ENCODE measurements at places on chromosomes 13 and 19. TPM values are rescaled to one million over a fixed set of nuclear protein-coding genes. Genes with fewer than 3 reads are reported as not detected.
A peak's percentile ranks its signal among the peaks of the same experiment; 100 is the strongest.

Gene MUC16
- total RNA-seq: not detected

Gene NAXD
- 28.0 TPM for total RNA-seq

Gene PABPC3
- total RNA-seq: 0.05 TPM

Gene WDR87
- not detected for total RNA-seq

DNA sequence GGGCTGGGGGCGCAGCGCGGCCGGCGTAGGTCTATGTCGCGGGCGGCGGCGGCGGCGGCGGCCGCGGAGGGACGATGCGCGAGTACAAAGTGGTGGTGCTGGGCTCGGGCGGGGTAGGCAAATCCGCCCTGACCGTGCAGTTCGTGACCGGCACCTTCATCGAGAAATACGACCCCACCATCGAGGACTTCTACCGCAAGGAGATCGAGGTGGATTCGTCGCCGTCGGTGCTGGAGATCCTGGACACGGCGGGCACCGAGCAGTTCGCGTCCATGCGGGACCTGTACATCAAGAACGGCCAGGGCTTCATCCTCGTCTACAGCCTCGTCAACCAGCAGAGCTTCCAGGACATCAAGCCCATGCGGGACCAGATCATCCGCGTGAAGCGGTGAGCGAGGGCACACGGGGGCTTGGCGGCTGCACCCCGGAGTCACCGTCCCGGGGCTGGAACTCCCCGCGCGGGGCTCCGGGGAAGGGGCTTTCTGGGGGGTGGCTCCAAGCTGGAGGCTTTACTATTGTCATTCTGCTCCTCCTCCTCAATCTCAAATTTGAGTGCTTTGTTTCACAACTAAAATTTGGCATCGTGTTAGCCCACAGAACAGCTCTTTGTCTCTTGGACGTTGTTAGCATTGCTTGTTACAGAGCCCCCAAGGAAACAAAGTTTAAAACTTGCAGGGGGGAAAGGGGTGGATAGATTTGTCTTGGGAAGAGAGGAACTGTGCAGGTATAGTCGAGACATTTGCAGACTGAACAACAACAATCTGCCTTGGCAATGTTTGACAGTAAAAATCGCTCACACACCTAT lies 630 bp downstream of the RAP2A start:
- peak overlapping the region; percentile 100 for H3K27ac ChIP-seq
- peak overlapping the region; percentile 95 for H3K4me3 ChIP-seq
- H3K4me1 ChIP-seq: peaks cover 68% of the 10 kb centered on the region

DNA sequence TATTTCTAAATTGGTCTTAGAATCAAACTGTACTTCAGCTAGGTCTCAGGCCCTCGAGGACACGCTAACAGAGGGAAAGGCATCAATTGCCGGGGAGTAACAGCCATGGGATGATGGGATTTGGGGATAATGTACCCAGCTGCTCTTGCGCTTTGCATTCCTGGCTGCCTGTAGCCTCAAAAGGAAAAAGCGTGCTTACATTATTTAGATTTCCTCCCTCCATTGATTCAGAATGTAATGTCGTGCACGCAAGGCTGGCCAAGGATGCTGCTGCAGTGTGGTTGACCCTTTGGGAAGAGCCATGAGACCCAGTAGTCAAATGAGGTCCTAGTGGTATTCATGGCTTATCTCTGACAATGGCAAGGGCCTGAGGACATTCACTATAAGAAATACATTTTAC lies 95.1 kb downstream of the SLC7A1 start:
- DNase-seq: no peak
- no peak overlapping the region for H3K4me3 ChIP-seq
- H3K27me3 ChIP-seq: peaks cover 8% of the 10 kb centered on the region
- H3K27ac ChIP-seq: no peak overlapping the region
- peaks cover 21% of the 10 kb centered on the region for H3K4me1 ChIP-seq
- peaks cover 40% of the 10 kb centered on the region for H3K36me3 ChIP-seq

DNA sequence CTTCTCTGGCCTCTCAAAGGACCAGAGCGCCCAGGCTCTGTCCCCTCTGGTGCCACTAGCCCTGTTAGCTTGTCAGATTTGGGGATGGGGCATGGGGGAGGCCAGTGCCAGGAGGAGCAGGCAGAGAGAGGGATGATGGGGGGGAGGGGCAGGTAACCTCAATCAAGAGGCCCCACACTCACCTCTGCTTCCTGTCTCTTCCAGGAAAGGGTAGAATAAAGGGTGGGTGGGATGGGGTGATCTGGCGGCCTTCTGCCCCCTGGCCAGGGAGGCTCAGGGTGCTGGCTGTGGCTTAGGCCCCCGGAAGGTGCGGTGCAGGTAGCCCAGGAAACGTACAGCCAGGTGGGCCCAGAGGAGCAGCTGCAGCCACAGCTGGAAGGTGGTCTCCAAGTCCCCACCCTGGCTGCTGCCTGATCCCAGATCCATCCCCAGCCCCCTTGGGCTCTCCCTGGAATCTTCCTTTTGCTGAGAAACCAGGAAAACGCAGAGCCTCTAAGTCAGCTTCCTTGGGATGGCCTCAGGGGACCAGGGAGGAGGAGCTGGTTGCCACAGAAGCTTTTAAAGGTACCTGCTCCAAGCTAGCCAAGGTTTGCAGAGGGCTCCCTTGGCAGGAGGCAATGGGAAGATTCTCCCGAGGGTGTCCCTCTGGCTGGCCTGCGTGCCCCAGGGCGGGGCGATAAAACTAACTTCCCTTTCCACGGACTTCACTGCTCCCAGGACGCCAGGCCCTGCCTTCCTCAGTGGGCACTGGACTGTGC lies 5.3 kb downstream of the PRKACA start:
- H3K36me3 ChIP-seq: no peaks in the 10 kb centered on the region
- peak; percentile 44 for DNase-seq
- peak overlapping the region; percentile 100 for H3K27ac ChIP-seq
- H3K4me3 ChIP-seq: peak overlapping the region; percentile 60
- H3K27me3 ChIP-seq: no peaks in the 10 kb centered on the region

DNA sequence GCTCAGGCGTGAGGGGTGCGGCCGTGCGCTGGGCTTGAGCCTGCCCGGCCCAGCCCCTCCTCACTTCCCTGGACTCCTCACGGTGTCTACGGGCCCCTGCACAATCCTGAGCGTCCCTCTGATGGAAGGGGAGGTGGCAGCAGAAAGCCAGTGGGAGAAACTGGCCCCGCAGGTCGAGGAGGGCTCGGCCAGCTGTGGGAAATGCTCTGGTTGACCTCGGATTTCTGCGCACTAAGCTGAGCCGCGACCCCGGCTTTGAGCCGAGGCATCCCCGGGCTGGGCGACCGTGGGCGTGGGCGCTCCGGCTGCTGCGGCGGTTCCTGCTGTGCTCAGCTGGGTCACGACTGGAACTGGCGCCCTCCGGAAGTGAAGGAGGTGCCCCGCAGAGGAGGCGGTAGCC lies 70.1 kb downstream of the ZNF208 start:
- H3K4me1 ChIP-seq: no peaks in the 10 kb centered on the region
- no peak overlapping the region for H3K27ac ChIP-seq
